GF-D8 (cell line): ENCODE measurements at places on chromosomes 7 and 10.

GRCh38 chr7:20776942-20777341, 9.7 kb downstream of the SP8 start:
- no peak for DNase-seq

DNA sequence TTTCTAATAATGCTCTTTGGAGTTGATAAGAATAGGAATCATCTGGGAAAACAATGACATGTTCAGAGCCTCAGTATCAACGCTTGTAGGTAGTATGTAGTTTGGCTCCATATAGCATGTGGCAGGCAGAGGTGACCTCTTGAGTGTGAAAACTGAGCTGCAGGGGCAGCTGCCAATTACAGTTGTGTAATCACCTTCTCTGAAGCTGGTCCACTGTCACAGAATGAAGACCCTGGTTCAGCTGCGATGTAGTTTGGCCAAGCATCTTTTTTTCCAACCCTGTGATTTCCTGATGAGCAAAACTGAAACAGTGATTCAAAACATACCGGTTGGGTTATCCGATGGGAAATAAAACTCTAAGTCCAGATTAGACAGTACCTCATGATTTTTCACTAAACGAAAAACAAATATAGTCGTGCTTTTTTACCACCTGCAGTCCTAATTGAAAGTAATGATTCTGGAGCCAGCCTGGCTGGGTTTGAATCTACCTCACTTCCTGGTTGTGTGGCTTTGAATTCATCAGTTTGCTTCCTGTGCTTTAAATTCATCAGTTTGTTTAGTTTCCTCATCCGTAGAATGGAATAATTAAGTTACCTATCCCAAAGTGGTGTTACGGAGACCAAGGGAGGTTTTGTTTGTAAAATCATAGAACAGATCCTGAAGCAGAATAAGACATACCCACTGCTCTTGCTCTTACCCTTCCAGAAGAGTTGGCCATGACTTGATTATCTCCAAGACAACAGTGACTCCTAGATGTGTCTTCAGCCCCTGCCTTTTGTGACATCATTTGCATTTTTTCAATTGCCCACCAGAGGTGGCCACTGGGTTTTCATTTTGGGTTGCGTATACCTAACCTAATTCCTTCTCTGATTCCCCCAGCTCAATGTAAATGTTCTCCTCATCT, 87.4 kb downstream of the CELF2 start:
- DNase-seq: no peak

DNA sequence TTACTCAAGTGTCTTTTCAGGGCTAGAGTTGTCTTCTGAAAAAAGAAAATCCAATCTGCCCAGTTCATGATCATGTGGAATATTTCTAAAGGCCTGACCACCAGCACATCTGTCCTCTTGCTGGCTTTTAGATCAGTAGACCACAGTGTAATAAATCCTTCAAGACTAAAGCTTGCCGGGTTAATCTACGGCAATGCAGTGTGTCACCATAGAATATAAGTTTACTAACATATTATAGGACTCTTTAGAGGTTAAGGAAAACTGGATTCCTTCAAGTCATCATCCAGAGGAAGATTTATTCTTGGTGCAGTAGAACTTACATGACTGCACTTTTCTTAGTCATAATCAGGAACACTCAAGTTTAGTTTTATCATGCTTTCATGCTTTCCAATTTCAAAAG, 349.5 kb downstream of the SEMA3D start:
- no peak for DNase-seq

GRCh38 chr10:131979821-131980270, 1.9 kb downstream of the BNIP3 start:
- DNase-seq: no peak

GRCh38 chr10:126014309-126014708, 117.9 kb downstream of the FANK1 start:
- DNase-seq: no peak

- DNase-seq: no peak
Measured at GRCh38 chr10:30662814-30663213, 33.3 kb upstream of the LYZL2 start.

DNA sequence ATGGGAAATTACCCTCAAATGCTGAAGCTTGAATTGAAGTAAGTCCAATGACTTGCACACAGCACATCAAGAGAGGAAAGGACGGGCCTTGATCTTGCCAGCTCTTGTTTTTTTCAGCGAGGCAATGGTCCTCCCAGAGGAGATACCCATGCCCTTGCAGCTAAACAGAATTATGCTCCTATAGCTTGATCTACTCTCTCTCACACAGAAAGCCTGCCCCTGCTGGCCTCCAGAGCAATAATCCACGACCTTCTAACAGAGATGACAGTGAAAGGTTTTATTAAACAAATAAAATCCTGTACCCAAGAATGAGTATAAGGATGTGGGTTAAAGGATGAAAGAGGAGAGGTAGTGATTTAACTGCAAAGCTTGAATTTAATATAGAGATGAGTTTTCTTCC, 268.0 kb downstream of the ADRA2A start:
- DNase-seq: no peak

- DNase-seq: no peak
Measured at GRCh38 chr10:89305766-89306433, 4.1 kb downstream of the IFIT2 start.

DNA sequence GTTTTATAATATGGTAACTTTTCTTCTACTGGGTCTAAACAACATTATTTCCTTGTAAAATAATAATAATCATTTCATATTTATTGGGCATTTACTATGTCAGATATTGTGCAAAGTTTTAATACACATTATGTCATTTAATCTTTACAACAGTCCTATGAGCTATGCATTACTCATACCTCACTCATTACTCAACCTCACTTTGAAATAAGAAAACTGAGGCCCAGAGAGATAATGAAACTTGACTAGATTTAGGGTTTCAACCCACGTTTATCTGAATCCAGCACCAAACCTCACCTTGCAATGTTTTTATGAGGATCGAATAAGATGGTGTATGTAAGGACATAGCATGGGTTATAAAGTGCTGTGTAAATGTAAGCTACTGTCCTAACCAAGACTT, 153.2 kb upstream of the SLC13A1 start:
- DNase-seq: no peak

DNA sequence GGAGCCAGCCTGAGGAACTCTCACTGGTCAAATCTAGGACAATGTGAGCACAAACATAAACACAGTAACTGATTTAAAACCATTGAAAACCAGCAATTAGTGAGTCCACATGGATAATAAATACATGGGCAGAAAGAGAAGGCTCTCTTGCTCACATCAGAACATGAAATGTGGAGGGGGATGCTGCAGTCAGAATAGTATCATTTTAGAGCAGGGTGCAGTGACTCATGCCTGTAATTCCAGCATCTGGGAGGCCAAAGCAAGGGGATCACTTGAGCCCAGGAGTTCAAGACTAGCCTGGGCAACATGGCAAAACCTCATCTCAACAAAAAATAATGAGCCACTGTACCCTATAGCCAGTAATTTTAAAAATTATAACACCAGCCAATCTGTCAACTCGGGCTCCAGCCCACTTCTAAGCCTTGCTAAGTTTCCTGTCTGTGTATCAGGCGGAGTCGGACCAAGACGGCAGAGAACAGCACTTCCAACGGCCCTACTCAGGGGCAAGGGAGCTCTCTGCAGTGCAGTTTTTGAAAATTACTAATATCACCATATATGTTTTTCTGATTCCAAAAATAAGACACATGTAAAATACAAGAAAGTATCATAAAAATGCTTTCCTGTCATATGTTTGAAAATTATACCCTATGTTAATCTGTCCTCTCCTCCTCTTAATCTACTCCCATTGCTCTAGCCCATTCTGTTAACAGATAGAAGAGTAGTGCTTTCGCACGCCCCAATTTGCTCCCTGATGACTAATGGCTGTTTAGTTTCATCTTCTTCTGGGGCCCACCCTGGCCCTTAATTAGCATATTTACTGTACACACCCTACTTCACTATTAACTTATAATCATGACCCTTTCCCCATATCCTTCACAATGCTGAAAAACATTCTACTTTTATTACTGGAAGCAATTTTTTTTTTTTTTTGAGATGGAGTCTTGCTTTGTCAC, 17.1 kb downstream of the URGCP start:
- no peak for DNase-seq

GRCh38 chr10:125029584-125030242, 87.8 kb downstream of the ZRANB1 start:
- DNase-seq: no peak

DNA sequence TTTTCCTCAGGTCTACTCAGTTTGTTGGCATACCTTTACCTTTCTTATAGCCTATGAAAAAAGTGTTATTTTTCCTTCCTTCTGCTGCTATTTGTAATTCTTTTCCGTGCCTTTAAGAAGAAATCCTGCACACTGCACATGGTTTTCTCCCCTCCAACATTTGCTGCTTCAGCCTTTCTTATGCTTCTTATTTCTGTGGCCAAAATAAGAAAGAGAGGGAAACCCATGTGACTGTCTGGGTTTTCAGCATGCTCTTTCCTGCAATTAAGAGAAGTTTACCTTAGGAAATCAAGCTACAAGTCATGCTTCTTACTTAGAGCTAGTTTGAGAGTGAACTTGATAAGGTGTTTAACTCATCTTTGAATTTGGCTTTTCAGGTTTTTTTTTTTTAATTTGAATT, 11.0 kb downstream of the TBC1D12 start:
- no peak for DNase-seq

DNA sequence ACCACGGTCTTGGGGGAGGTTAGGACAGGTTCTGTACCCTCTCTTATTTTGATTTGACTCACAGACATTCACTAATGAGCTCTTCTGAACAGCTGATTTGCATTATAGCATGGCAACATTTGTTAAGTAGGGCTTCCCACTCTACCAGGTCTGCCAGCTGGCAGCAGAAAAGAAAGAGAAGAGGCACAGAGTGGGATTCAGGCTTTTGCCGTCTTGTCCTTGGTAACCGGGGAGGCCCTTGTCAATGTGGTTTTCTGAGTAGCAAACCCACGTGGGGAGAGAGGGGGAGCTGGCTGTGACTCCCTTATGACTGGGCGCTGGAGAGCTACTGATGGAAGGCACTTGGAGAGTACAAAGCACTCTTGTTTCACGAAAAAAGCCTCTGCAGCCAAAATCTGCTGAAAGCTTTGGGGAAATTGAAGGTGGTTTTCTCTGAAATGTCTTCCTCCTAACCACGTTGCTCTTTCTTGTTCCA, 355.3 kb upstream of the GALNT17 start:
- DNase-seq: no peak

- DNase-seq: peak; percentile 89
Measured at GRCh38 chr7:150556521-150557138, 10.6 kb upstream of the GIMAP4 start.

DNA sequence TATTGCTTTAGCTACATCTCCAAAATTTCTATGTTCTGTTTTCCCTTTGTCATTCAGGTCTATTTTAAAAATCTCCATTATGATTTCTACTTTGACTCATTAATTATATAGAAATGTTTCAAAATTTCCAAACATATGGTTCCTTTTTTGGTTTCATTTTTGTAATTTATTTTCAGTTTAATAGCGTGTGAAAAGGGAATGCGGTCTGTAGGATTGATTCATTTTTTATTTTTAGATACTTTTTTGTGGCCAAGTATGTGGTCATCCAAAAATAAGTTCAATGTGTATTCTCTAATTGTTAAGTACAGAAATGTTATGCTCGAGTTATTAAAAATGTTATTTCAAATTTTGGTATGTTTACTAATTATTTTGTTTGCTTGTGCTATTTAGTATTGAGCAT, 72.5 kb upstream of the ANKRD1 start:
- DNase-seq: no peak

GRCh38 chr7:136594739-136595144, 273.7 kb upstream of the CHRM2 start:
- DNase-seq: no peak

GRCh38 chr10:110426294-110427181, 71.2 kb upstream of the DUSP5 start:
- DNase-seq: no peak

DNA sequence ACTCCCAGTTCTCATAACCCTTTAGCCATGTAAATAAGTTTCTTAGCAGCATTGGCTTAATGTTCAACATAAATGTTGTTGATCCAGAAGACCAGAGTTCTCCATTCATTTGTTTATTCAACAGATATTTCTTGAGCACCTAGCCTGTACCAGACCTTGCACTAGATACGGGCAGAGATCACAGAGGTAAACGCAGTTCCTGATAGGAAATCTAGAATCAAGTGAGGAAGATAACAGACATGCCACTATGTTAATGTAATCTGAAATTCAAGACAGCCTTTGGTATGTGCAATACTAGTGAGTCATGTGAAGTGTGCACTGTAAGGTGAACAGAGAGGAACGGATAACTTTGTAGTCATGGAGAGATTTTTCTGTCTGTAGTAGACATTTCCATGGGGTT, 3.0 kb downstream of the BUB3 start:
- no peak for DNase-seq

- DNase-seq: peak; percentile 87
Measured at GRCh38 chr7:74617180-74617744, 40.3 kb upstream of the GTF2I start.

DNA sequence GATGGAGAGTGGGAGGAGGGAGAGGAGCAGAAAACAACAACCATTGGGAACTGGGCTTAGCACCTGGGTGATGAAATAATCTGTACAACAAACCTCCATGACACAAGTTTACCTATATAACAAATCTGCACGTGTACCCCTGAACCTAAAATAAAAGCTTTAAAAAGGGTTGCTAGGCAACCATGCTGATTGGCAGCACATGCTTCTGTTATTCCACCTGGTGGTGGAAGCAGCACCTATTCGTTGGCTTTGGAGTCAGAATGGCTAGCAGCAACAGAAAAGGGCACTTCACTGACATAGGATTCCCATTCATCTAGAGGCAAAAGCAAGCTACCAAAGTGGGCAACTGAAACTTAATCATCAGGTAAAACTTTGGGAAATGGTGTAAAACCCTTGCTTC, 57.1 kb downstream of the RELN start:
- DNase-seq: no peak

DNA sequence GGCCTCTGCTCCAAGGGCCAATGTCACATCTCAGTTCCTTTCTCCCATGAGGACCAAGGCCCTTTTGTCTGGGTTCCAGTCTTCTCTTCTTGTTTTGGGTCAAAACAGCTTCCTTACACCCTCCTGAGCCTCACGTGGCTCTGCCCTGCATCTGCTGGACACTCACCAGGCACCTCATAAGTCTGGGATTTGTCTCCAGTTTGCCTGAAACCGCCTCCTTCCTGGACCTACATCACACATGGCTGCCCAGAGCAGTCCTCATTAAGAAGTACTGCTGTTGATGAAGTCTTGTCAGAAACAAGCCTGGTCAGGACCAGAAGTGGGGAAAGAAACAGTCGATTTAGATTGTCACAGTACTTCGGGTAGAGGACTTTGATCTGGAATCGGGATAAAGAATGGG, 173.4 kb upstream of the BMPER start:
- DNase-seq: no peak
